ENCODE measurements at places on chromosomes 16 and 17.

GRCh38 chr17:214881-215331, 33.5 kb upstream of the DOC2B start:
- DNase-seq: no peak

- DNase-seq: no peak
These were observed 59.4 kb upstream of the SIAH1 start for GRCh38 chr16:48444574-48444973.

GRCh38 chr17:45430738-45431530, 1.7 kb downstream of the ARHGAP27 start:
- DNase-seq: no peak

- no peak for DNase-seq
These were observed 26.5 kb upstream of the SPNS3 start for GRCh38 chr17:4407216-4407615.
